Motor neuron (in vitro differentiated cells): ENCODE measurements at places on chromosomes 1 and 21.
A peak's percentile ranks its signal among the peaks of the same experiment; 100 is the strongest.

- no peak for ATAC-seq
These were observed 302.4 kb downstream of the PTGER3 start for GRCh38 chr1:70745199-70745598.

DNA sequence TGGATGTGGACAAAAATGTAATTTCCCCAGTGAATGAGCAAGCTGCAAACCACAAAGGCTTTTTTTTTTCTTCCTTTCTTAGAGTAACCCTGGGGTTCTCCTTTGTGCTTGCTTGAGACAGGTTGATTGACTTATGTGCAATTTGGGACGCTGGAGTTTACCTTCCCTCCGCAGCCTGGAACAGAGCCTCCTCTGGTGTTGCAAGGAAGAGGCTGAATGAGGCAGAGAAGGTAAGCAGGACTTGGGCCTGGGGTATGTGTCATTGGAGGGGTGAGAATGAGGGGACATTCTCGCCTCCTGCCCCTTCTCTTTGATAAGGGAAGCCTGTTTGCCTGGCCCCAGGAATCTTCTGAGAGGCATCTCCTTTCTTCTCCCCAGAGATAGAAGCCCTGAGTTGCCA, 49.8 kb downstream of the NFASC start:
- ATAC-seq: no peak

DNA sequence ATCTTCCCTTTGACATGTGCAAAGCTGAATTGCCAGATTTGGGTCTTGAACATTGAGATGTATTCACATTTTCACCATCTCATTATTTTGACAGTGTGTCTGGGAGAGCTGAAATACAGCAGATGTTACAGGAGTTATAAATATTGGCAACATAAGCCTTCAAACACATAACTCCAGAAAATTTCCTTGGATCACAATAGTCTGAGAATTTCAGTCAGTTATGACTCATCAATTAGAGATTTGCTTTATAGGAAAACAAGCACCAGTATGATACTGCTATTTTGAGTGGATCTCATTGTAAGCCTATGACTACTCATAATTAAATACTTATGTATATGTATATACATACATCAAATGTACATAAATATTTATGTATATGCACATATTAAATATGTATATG, 1171.8 kb downstream of the AMY1C start:
- ATAC-seq: no peak

GRCh38 chr1:91901231-91901630, 15.3 kb upstream of the TGFBR3 start:
- ATAC-seq: no peak

- ATAC-seq: no peak
These were observed 60.6 kb upstream of the ASPM start for GRCh38 chr1:197207081-197207480.

- peak; percentile 58 for ATAC-seq
These were observed 108.5 kb downstream of the NFIA start for GRCh38 chr1:61190618-61191432.

DNA sequence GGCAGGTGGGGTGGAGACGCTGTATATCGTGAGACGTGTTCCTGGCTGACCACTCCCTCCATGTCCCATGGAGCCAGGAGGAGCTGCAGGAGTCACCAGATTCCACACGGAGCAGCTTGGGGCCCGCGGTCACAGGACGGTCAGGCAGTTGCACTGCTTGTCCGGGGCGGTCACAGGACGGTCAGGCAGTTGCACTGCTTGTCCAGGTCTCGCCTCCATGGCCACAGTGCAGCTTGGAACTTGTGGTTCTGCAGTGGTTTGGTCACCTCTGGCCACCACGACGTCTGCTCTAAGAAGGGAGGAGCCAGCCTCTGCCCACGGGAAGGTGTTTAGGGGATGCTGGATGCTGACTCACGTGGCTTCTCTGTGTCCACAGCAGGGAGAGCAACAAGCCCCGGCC, 33.0 kb downstream of the SLX9 start:
- no peak for ATAC-seq

DNA sequence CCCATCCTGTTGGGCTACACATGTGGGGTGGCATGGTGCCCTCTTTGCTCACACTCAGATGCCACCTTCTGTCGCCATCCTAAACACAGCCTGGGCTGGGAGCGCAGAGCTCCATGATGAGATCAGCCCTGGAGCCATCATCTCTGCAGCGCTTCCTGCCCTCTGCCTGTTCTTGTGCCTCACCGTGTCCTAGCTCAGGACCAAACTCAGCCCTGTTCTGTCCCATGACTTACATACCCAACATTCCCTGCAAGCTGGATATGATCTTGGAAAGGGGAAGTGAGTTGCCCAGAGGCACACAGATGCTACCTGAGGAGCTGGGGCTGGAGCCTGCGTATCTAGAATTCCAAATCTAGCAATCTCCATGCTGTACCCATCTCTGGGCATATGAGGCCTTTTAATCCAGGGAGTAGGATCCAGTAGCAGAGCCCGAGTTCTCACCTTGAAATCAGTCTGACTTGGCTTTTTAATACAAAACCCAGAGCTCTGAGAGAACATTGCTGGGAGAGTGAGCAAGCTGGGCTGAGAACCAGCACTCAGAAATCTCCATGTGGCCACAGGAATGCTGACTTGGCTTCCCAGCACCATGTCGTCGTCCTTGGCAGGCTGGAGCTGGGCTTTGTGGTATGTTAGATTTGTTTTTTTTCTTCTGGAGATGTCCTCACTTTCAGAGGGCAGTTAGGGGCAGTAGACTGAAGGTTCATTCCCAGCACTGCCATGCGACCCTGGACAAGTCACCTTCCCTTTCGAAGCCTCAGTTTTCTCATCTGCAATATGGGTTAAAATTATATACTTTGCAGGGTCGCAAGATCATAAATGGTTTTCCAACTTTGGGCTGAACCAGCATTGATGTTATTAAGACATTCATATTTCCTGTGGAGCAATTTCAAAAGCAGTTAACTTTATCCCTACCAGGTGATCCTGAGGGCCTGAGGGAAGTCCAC, 2.6 kb downstream of the ALPL start:
- ATAC-seq: peak; percentile 81

GRCh38 chr21:21101911-21102310, 103.7 kb downstream of the NCAM2 start:
- peak; percentile 36 for ATAC-seq

- no peak for ATAC-seq
These were observed 2.6 kb downstream of the TEDDM1 start for GRCh38 chr1:182397653-182398393.

DNA sequence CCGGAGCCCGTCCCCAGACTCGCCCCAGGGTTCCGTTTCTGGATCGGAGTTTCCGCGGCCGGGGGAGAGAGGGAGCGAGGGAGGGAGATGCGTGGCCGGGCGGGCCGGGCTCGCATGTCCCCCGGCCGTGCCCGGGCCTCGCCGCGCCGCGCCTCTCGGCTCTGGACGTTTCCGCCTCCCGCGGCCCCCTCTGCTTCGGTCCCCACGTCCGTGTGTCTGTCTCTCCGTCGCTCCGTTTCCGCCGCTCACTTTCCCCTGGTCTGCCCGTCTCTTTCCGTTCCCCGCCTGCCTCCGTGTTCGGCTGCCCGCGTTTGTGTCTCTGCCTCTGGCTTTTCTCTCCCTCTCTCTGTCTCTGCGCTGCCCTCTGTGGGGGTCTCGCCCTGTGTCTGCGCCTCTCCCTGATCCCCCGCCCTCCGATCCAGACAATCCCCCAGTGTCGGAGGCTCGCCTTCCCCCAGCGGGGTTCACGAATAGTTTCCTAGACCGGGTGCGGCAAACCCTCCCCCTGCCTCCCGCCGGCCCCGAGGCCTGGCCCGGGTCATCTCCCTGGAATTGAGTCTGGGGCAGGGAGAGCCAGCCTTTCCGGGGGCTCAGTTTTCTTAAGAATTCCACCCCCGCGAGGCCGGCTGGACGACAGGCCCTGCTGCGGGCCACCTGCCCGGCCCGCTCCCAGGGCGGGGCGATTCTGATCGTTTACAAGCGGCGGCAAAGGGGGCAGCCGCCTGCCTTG, 735 bp downstream of the NBL1 start:
- peak; percentile 57 for ATAC-seq

- ATAC-seq: no peak
These were observed 902.1 kb downstream of the MRPL39 start for GRCh38 chr21:24705201-24705600.

GRCh38 chr1:27154991-27155781, at the start of gene SLC9A1:
Gene SLC9A1, minus strand, starts transcription at chr1:27155125. Its CDS starts 791 bp downstream, at chr1:27154334.
- peak; percentile 92 for ATAC-seq

- ATAC-seq: no peak
These were observed 46.4 kb upstream of the NBL1 start for GRCh38 chr1:19597496-19598309.

DNA sequence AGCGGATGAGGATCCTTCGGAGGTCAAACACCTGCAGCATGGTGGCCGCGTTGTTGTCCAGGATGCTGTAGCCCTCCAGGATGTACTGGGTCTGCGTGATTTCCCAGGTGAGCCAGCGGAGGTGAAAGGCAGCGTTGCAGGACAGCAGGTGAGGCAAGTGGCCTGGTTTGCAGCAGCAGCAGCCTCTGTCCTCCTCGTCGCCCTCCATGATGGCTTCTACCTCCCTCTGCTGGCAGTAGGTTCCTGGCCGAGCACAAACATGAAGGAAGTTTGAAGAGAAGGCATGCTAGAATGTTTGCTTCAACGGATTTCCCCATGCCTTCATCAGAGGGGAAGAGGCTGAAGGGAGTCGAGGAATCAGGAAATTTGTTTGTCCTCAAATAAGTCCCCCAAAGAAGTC, 74.7 kb downstream of the NTPCR start:
- ATAC-seq: peak; percentile 63

DNA sequence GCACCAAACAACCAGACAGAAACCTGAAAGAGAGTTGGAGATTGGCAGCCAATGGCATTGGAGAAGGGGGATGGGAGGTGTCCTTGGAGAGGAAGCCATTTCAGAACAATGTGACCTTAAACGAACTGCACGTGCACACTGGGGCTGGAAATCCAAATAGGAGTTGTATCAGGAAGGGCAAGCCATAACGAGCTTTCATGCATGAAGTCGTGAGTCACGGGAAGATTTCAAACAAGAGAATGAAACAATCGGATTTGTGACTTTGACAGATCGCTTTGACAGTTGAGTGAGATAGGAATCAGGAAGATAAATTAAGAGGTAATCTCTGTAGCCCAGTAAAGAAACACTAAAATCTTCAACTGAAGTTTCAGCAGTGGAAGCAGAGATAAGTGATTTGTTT, 445.8 kb upstream of the ZP4 start:
- no peak for ATAC-seq

GRCh38 chr1:40389322-40389803, 15.8 kb downstream of the SMAP2 start:
- ATAC-seq: no peak

GRCh38 chr1:206685334-206685768, 646 bp downstream of the MAPKAPK2 start:
- ATAC-seq: peak; percentile 58
